Upper lobe of left lung (tissue), 6 donors: ENCODE measurements at places on chromosomes 16 and 17. TPM values are rescaled to one million over a fixed set of nuclear protein-coding genes. Genes with fewer than 3 reads are reported as not detected.

The COX6A2 gene
- total RNA-seq = not detected

The JPH3 gene
- total RNA-seq = not detected

The AGRP gene
- not detected for total RNA-seq

The TSPAN10 gene
- total RNA-seq = 0.69 TPM

The VMO1 gene
- 3.1 TPM for total RNA-seq

The MT3 gene
- total RNA-seq = 1.4 TPM

DNA sequence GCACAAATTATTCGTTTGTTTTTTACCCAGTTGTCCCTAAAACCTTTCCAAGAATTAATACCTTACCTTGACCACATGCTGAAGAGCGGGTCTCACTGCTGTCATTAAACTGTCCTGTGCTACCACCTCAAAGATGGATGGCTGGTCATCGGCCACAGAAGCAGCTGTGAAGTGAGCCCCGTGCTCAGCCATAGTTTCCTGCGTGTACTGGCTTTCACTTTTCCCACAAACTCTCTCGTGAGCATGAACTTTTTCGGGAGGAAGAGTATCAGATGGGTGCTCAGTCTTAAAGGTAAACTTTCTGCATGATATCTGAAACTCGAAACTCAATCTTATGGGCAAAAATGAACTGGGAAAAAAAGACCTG is 558 bp downstream of the PEX12 start:
- no peak for DNase-seq

DNA sequence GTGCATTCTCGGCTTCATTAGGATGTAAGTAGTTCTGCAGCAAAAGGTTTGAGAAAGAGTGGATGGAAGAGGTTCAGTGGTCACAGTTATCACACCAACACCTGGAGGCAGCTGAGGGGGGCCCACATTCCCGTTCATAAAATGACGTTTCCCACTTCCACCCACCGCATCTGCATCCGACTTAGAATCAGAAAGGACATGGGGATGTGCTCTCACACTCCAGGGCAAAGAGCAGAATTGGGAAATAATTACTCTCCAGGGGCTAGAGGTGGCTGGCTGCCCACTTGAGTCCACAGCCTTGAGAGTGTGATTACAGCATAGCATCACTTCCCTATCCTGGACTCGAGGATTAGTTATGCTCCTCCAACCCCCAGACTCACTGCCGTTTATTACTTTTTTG is 122.0 kb downstream of the CPPED1 start:
- no peak for DNase-seq

- no peak for DNase-seq
These were observed 4.7 kb upstream of the IGSF6 start for GRCh38 chr16:21656795-21657768.

DNA sequence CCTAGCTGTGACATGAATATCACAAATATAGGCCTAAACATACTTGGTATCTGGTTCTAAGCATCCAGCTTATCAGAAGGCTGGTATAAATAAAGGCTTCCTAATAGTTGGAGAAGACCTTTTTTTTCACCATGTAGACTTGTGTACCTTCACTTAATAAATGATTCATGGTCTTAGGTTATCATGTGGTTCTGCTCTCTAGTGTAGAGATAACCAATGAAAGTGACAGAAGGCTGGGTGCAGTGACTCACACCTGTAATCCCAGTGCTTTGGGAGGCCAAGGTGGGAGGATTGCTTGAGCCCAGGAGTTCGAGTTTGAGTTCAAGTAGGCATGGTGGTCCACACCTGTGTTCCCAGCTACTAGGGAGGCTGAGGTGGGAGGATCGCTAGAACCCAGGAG is 3.1 kb downstream of the DDX19A start:
- DNase-seq = no peak

DNA sequence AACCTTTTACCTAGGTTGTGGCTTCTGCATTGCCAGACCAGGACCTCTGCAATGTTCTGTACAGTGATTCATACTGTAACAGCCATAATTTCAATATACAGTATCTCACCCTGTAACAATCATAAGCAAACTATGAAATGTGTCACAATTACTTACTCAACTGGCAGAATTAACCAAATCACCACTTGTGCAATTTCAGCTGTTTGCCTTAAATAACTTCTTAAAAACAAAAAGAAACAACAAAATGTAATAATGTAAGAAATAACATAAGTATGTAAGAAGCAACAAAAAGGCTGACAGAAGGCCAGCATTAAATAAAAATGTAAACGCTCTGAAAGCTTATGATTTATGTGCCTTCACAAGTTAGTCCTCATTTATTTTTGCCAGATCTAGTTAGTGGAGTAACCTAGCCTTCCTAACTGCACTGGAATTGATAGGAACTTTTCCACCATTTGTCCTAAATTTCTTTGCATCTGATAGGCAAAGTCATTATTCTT is 96.9 kb downstream of the SKAP1 start:
- no peak for DNase-seq

GRCh38 chr17:30218799-30219198 is 16.7 kb downstream of the SLC6A4 start:
- no peak for DNase-seq

DNA sequence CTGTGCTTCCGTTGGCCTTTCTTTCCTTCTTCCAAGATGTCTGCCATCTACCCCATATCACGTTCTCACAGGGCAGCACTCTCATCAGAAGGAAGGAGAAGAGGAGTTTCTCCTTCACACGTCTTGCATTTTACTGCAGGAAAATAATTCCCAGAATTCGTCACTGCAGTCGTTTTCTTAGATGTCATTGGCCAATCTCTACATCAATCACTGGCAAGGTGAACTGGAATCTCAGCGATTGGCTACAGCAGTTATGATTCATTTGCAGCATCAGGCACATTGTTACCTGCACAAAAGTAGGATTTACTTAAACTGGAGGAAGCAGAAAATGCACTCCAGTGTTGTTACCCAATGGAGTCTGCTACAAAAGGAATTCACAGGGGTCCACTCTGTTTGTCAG is 277.2 kb upstream of the RBFOX1 start:
- DNase-seq = no peak

DNA sequence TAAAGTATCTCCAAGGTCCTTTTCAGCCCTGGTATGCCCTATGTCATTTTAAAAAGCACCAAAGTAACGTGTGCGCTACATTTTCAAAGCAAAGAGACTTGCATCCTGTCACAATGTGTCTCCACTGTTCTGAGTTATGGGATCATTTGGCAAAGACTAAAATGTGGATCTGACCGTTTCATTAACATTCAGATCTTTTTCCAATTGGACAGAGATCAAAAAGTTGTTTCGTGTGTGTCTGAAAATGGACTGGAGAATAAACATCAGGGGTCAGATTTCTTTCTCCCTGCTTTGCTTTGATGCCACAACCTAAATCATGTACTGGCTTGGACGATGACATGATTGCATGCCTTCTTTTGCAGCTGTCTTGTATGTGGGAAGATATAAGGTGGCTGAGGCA is 136.0 kb upstream of the NOG start:
- no peak for DNase-seq

DNA sequence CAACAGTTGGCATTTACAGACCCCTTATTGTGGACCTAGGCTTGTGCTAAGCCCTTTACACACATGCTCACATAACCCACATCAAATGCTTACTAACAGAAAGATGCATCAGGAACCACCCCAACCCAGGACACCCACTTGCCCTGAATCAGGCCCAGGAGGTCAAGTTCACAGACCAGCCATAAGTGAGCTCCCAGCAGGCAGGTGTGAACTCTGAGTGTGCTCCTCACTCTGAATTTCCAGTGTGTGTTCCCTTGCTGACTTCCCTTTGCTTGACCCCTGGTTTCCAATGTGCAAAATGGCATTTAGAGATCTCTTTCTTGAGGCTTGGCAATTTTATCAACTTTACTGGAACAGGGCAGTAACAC is 87.0 kb downstream of the BMERB1 start:
- DNase-seq = no peak

- peak; percentile 77 for DNase-seq
These were observed 5.0 kb downstream of the GCGR start for GRCh38 chr17:81808778-81809555.

GRCh38 chr16:25625620-25626019 is 66.1 kb upstream of the HS3ST4 start:
- DNase-seq = no peak

- no peak for DNase-seq
These were observed 2.3 kb upstream of the ELOB start for GRCh38 chr16:2779151-2779920.
